ENCODE measurements at places on chromosomes 3 and 15.

GRCh38 chr3:169298247-169298992 is 365.1 kb downstream of the MECOM start:
- DNase-seq: no peak

DNA sequence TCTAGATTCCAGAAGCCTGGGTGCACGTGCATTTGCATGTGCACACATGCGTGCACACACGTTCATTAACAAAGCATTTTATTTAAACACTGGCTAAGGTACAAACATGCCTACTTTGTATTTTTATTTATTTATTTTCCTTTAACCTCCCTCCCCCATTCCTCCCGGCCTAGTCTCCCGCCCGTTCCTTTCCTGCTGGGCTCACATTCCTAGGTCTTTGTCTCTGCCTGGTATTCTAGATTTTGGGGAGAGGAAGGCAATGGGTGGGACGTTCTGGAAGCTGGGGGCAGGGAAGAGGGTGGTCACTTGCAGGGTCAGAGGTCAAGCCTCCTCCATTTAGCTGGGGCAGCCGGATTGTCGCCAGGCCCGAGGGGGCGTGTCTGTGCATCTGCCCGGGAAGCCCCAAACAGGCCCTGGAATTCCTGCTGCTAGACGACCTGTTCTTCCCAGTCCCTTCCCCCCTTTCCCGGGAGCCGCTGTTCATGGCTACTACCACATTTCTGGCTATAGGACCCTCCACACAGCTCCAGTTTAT is 51.8 kb downstream of the TRIM71 start:
- no peak for DNase-seq

DNA sequence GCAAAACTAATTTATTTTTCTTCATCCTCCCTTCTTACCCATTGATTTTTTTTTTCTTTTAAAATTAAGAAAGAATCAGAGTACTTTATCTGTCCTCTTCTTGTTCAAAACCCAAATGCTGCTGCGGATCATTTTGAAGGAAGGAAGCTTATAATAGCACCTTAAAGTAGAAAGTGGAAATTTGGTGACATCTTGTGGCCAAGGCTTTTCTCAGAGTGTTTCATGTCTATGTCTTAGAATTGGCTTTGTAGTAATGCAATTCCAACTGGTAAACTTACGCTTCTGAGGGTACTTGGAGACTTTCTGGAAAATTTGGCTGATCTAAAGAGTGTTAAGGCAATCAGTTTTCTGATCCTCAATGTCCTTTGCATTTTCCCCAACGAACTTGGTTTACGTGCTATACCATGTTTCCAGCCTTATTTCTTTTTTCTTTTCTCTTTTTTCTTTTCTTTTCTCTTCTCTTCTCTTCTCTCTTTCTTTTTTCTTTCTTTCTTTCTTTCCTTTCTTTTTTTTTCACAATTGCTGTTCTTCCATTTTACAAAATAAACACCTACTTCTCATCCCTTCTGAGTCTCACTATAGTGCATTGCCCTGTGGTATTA is 30.7 kb downstream of the C3orf38 start:
- peak; percentile 71 for DNase-seq

DNA sequence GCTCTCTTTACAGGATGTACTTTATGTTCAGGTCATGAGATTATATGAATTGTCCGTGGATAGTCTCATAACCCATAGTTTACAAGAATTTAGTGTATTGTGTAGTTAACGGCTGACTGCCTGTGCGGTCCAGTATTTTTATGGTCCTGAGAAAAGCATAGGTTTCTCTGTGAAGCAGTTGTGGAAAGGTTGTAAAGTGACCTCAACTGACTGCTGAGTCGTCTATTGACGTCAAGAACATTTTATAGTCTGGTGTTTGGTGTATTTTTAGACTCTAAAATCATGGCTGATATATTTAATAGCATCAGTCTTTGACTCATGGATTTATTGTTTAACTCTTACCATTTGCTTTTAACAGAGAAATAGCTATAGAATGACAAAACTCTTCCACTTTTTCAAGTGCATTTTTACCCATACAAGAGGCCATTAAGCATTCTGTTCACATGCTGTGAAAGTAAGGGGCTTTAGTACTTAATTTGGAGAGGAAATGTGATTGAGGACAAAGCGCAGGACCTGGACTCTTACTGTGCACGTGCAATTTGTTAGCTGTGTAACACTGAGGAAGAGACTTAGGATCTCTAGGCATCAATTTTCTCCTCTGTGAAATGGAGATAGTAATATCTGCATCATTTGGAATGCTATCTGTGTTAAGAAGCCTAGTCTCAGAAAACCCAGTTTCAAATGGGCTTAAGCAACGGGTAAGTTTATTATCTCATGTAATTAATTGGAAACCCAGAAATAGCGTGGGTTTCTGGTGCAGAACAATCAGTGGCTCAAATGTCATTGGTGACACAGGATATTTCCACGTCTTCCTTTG is 240.8 kb downstream of the NFKBIZ start:
- no peak for DNase-seq

- DNase-seq: peak; percentile 52
Observed at GRCh38 chr3:50610181-50610971, 1.2 kb downstream of the CISH start.

DNA sequence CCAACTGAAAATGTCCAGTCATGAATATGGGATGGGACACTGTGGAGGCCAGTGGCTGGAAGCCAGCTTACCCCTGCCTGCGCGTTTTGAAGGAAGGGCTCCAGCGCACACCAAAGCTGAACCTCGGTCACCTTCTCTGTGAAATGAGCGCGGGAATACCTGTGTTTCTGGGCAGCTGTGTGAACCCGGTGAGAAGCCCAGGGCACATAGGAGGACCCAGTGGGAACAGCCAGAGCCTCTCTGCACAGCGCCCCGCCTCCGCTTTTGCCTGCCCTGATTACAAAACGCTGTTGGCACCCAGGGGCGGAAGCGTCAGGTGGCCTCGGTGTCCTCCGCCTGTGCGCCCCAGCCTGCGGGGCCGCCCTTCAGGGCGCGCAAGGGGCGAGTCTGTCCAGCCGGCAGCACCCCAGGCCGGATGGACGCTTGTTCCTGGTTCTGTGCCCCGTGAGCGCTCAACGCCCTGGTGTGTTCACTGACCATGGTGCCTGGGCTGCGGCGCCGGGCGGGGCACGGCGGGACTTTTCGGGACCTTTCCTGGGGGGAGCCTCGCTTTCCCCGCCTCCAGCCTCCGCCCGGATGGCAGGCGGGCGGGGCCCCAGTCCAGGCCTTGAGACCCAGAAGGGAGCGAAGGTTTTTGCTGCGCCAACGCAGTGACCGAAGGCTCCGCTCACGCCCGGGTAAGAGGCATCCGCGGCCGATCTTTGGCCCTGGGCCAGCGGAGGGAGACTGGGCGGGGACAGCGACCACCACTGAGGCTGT is at the start of gene SQOR:
Gene SQOR, plus strand, starts transcription at position 598 of the 759 bp plus-strand sequence. CDS start 23,895 bp downstream, outside the sequence.
- DNase-seq: peak; percentile 80

- DNase-seq: no peak
Observed at GRCh38 chr3:53803124-53803815, 42.9 kb downstream of the CHDH start.

- no peak for DNase-seq
Observed at GRCh38 chr3:145780301-145780700, 380.7 kb downstream of the PLOD2 start.

DNA sequence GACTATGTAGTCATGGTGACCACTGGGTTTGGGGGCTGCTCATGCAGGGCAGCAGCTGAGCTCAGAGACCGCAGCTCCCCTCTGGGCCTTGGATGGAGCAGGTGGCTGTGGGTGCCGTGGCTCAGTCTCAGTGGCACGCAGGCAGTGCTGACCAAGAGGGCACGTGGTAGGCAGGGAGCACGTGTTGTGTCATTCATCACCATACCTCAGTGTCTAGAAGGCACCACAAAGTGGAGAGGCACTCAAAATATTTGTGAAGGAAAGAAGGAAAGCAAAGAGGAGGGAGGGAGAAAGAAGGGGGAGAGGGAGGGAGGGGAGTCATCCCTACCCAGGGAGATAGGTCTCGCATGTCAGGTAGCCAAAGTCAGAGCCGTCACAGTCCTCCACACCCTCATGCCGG is 26.1 kb downstream of the EAF1 start:
- DNase-seq: no peak

All from KBM-7 (cell line).